Brain pericyte (primary cell): ENCODE measurements at places on chromosomes 6 and 20.
A peak's percentile ranks its signal among the peaks of the same experiment; 100 is the strongest.

DNA sequence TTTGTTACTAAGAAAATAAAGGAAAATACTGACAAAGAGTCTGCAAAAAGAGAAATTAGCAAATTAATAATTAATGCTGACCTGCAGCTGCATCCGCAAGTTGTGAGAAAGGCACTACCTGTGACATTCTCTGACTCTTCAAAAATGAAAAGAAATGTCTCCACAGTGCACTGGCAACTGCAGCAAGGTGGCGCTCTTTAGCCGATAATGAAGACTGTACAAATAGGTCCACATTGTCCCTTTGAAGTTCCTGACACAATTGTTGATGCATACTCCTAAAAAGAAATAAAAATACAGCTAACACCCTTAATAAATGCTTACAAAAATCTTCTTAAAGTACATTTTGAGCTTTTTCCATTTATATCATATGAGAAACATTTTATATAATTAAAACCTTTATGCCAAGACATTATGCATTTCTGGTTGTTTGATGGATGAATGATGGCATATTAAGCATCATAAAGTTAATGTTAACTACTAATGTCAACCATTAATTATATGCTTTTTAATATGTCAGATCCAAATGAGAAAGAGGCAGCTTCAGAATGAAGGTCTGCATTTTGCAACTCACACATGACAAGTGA is 96.5 kb downstream of the MMS22L start:
- DNase-seq = no peak

- DNase-seq = peak; percentile 16
Observed at GRCh38 chr6:150177952-150178520, 35.2 kb downstream of the PPP1R14C start.

DNA sequence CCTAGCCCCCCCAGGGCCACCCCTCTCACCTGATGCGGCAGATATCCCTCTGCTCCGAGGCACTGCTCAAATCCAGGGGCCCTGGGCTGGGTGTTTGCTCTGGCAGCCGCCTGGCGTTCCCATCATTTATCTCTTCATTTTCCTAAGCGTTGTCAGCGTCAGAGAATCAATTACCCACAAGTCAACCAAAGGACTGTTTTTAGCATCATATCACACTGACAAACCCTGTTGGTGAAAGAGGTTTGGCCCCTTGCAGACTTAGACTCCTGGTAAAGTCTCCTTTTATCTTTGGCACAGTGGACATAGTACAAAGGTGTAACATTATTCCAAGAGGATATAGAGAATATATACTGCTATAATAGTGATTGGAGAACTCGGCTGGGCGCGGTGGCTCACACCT is at the start of gene GHRH:
Gene GHRH, minus strand, starts transcription at position 101 of the 400 bp plus-strand sequence. CDS start 4,925 bp downstream, outside the sequence.
- no peak for DNase-seq

DNA sequence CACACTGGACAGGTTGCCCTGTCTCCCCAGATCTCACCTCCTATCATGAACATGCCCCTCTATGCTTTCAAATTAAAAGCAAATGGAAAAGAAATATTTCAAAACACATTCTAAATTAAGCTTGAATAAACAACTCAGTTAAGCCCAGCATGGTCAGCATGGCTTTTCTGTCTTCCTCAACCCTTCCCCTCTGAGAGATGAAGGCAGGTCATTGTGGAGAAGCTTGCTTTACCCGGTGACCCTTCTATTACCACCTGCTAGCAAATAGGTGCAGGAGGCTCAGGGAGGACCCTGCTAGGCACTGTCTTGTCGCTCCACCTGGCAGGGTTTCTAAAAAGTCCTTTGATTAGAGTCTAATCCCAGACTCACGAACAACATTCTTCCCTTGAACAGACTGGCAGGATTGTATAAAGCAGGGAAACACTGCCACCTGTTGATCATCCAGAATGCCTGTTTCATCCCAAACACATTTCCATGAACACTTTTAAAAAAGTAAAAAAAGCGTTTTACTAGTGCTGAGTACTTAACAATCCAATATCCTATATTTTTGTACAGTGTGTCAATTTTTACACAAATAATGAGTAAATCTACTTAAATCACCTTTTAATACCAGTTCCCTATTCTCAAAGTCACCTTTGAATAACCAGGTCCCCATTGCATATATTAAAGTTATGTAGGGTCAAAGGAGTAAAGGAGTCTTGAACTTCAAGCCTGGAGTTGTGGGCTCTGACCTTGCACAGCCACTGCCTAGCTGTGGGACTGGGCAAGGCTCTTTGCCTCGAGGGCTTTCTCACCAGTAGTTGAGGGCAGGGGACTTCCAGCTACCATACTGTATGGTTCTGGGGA is 75.5 kb downstream of the GPR6 start:
- no peak for DNase-seq

- no peak for DNase-seq
Observed at GRCh38 chr6:13141387-13141786, 186.9 kb downstream of the TBC1D7 start.

GRCh38 chr20:9689041-9689440 is 149.8 kb downstream of the PAK5 start:
- DNase-seq = no peak

DNA sequence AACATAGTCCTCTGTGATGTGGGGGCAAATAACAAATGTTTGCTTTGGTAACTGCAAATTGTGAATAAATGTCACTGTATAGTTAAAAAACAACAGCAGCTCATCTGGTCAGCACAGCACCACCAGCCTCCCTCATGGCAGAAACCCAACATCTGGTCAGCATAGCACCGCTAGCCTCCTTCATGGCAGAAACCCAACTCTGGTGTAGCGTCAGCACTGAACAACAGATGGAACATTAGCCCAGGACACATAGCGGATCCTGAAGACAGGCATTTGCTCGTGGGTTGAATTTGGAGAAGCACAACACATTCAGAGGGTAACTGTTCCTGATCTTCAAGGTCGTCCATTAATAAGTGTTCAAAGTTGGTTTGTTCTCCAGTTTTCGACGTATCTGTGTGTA is 265.9 kb downstream of the DLL1 start:
- no peak for DNase-seq

DNA sequence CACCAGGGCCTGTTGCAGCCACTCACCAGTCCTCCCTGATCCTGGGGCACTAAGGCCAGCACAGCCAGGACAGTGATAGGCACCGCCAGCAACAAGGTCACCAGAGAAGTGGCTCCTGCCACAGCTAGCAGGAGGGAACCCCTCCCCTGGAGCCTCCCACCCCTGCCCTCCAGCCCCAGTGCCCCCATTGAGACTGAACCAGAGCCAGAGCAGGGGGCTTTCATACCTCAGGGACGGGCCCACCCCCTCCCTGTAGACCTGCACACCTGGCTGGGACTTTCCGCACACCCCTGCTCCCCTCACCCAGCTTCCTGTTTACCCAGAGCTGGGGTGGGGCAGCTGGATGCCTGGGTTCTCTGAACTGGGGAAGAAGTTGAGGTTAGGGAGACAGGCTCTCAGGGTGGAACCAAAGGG is at the start of gene LTB:
Gene LTB, minus strand, starts transcription at position 195 of the 414 bp plus-strand sequence. Its CDS starts 7 bp downstream, at position 188.
- DNase-seq = no peak

- no peak for DNase-seq
Observed at GRCh38 chr6:32191696-32192607, 491 bp downstream of the GPSM3 start.

- DNase-seq = no peak
Observed at GRCh38 chr20:40278673-40279072, 410.4 kb downstream of the MAFB start.

GRCh38 chr6:41408576-41408975 is 73.2 kb downstream of the NCR2 start:
- no peak for DNase-seq

DNA sequence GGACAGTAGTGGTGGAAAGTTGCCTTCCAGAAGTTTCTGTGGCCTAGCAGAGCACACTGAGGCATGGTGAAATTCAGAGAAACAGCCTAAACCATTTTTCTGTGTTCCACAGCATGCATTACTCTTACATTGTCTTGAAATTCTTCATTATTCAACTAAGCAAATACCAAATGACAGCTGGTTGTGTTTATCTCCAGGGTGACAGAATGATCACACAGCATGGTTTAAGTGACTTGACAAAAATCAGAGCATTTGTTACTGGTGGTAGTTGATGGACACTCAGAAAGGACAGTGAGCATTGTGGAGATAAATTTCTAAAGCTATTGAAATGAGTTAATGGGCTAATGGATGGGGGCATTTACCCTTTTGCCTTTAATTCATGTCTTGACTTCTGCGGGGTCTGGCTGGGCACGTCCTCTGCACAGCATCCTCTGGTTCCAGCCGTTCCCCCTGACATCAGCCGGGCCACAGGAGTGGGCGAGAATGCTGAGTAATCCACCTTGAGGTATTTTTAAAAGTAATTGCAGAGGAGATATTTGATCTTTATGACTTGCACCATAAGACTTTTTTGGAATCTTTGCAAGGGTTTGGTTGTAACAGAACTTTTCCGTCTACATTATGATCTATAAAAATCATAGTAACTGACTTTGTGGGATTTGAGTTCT is 78.9 kb upstream of the SCP2D1 start:
- no peak for DNase-seq

DNA sequence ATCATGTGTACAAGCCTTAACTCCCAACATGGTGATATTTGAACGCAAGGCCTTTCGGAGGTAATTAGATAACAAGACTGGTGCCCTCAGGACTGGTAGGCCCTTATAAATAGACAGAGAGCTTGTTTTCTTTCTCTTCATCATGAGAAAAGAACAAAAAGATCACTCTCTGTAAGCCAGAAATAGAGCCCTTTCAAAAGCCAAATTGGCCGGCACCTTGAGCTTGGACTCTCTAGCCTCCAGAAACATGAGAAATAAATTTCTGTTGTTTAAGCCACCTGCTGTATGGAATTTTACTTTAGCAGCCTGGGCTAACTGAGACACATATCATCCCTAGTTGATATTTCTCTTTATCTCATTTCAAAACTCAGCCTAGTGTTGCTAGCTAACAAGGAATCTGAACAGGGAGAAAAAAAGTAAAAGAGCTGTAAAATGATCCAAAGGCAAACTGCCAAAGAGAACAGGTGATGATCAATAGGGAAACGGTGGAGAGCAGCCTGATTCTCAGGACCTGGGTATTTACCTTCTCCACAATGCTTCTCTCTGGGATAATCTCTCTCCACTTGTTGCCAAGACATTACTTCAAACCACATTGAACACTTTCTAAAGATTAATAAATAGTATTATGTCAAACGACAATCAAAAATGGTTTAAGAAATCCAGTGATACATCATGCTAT is 6.1 kb downstream of the COL21A1 start:
- DNase-seq = no peak

GRCh38 chr6:23334360-23334759 is 765.0 kb downstream of the HDGFL1 start:
- no peak for DNase-seq

GRCh38 chr20:23305098-23305497 is 45.5 kb upstream of the NXT1 start:
- no peak for DNase-seq

DNA sequence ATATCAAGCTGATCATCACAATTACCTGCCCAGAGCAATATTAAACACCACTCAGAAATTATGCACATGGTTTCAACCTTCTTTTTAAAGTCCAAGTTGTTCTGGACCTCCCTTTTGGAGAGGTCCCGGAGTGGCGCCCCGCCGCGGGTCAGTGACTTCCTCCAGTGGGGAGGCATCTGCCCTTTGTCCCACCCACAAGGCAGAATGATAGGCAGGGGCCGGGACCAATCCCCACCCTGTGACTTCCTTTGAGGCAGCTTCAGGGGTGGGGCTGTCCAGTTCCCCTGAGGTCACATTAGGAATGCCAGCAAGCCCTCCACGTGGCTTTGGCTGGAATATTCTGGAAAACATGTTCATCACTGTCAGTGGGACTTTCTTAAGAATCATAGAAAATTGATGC is 207.0 kb downstream of the ANKRD60 start:
- no peak for DNase-seq

DNA sequence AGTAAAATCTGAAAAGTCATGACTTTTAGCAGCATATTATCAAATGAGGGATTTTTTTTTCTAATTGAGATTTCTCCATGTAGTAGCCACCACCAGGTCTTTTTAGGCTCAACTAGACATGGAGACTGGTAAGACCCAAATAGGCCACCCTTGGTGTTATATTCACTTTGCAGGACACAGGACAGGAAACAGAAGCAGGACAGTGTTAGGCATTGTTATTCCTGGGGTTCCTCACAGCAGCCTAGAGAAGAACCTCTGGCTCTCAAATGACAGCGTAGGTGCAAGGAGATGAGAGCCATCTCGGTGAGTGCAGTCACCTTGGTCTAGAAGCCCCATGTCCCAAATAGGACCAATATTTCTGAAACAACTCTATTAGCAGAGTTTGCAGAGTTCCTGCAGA is 19.2 kb upstream of the PBOV1 start:
- no peak for DNase-seq

- no peak for DNase-seq
Observed at GRCh38 chr20:39264506-39265172, 302.5 kb downstream of the DHX35 start.

- DNase-seq = no peak
Observed at GRCh38 chr6:107409942-107410341, 49.4 kb downstream of the PDSS2 start.

DNA sequence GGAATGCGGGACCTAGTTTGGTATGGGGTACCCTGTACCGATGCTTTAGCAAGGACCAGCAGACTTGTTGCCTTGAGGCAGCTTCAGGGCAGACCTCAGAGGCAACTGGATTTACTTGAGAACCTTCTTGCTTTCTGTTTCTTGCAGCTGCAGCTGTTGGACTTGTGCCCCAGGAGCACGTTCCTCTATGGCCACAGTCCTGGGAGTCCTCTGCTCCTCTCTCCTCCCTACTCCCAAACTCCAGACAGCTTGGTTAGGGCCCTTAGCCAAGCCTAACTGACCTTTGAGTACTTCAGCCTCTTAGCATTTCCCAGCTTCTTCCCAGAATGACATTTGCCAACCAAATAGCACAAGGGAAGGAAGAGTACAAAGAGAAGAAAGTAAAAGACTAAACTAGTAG is 34.7 kb downstream of the GHRH start:
- DNase-seq = no peak
